ENCODE measurements at places on chromosomes 12 and 14. TPM values are rescaled to one million over a fixed set of nuclear protein-coding genes. Genes with fewer than 3 reads are reported as not detected.
A peak's percentile ranks its signal among the peaks of the same experiment; 100 is the strongest.

The PRH2 gene
- total RNA-seq: not detected

The ITPR2 gene
- 113 TPM for total RNA-seq

The APOF gene
- total RNA-seq: not detected

The KRT86 gene
- not detected for total RNA-seq

The KITLG gene
- not detected for total RNA-seq

The DGKA gene
- 239 TPM for total RNA-seq

The CEP83 gene
- total RNA-seq: 24.8 TPM

The KIF26A gene
- total RNA-seq: not detected

The ENDOU gene
- total RNA-seq: not detected

The KRT7 gene
- not detected for total RNA-seq

The LRRC23 gene
- total RNA-seq: 15.5 TPM

The ADCY6 gene
- not detected for total RNA-seq

- no peaks in the 10 kb centered on the region for H3K27me3 ChIP-seq
- no peaks in the 10 kb centered on the region for H3K36me3 ChIP-seq
- DNase-seq: no peak
- H3K4me1 ChIP-seq: no peaks in the 10 kb centered on the region
- H3K4me3 ChIP-seq: no peak overlapping the region
Measured at GRCh38 chr12:120048263-120048662, 59.2 kb downstream of the BICDL1 start.

DNA sequence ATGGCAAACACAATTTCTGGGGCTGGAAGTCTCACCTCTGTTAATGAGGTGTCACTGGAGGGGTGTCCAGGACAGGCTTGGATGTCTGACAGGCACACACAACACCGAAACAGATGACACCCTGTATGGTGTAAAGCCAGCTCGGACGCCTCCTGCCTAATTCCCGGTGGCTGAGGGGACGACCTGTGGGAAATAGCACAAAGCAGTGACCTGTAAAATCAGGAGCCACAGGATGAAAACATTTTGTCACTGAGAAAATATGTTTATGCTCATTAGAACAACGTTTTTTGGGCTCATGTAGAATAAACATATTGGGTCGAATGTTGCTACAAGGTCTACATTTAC is 285.0 kb upstream of the RTL1 start:
- H3K27ac ChIP-seq: no peak overlapping the region
- no peaks in the 10 kb centered on the region for H3K36me3 ChIP-seq
- no peak overlapping the region for H3K4me3 ChIP-seq
- no peak for DNase-seq
- H3K27me3 ChIP-seq: no peaks in the 10 kb centered on the region
- H3K4me1 ChIP-seq: no peaks in the 10 kb centered on the region

- no peak for DNase-seq
- no peak overlapping the region for H3K4me3 ChIP-seq
- no peaks in the 10 kb centered on the region for H3K36me3 ChIP-seq
- H3K4me1 ChIP-seq: no peaks in the 10 kb centered on the region
Measured at GRCh38 chr12:65646127-65646643, 178.1 kb upstream of the HMGA2 start.

GRCh38 chr12:23694920-23695319 is 254.6 kb downstream of the SOX5 start:
- no peak overlapping the region for H3K27ac ChIP-seq
- DNase-seq: no peak
- H3K27me3 ChIP-seq: no peaks in the 10 kb centered on the region
- no peaks in the 10 kb centered on the region for H3K4me1 ChIP-seq
- no peaks in the 10 kb centered on the region for H3K36me3 ChIP-seq
- H3K4me3 ChIP-seq: no peak overlapping the region

DNA sequence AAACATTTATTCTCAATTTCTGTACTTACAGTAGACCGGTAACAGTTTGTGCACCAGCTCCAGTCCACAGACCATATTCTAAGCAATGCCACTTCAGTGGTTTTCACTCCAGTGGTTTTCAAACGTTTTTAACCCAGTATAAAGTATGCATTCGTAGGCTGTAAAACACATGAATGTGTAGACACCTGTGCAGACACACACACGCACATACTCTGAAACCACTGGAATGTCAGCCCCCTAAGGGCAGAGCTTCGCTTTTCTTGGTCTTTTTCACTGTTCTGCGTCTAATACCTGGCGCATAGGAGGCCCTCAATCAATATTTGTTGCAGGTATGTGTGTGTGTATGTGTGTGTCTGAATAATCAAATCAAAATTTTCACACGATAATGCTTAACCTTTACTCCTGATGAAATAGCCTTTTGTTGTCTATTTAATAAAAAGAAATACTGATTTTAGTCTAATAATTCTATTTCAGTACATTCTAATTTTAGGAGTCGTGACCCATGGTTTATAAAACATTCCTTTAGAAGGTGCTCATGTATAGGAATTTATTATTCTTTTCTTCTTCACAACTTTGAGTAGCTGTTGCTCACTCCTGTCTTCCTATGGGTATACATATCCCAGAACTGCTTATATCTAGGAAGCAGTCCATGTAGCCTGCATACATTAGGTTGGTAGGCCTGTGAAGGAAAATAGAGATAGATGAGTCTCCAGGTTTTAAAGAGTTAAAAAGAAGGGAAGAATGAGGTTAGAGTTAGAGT is 73.6 kb upstream of the REP15 start:
- H3K36me3 ChIP-seq: no peaks in the 10 kb centered on the region
- no peak for DNase-seq
- no peak overlapping the region for H3K27ac ChIP-seq
- H3K4me3 ChIP-seq: no peak overlapping the region

- no peak overlapping the region for H3K4me3 ChIP-seq
- H3K36me3 ChIP-seq: no peaks in the 10 kb centered on the region
- no peak for DNase-seq
- no peak overlapping the region for H3K27ac ChIP-seq
Measured at GRCh38 chr14:98622208-98623051, 649.6 kb downstream of the BCL11B start.

- no peak overlapping the region for H3K27ac ChIP-seq
- H3K4me1 ChIP-seq: no peaks in the 10 kb centered on the region
- H3K27me3 ChIP-seq: peaks cover 2% of the 10 kb centered on the region
- no peaks in the 10 kb centered on the region for H3K36me3 ChIP-seq
- DNase-seq: no peak
Measured at GRCh38 chr12:49279706-49280159, 14.9 kb downstream of the TUBA1C start.

- peaks cover 38% of the 10 kb centered on the region for H3K4me1 ChIP-seq
- H3K27me3 ChIP-seq: no peaks in the 10 kb centered on the region
- no peaks in the 10 kb centered on the region for H3K36me3 ChIP-seq
- H3K4me3 ChIP-seq: peak overlapping the region; percentile 61
Measured at GRCh38 chr12:68364328-68364727, 32.2 kb upstream of the MDM1 start.

- no peak overlapping the region for H3K4me3 ChIP-seq
- peaks cover 2% of the 10 kb centered on the region for H3K27me3 ChIP-seq
- peaks cover 14% of the 10 kb centered on the region for H3K4me1 ChIP-seq
Measured at GRCh38 chr14:95360828-95361227, 41.1 kb upstream of the CLMN start.

DNA sequence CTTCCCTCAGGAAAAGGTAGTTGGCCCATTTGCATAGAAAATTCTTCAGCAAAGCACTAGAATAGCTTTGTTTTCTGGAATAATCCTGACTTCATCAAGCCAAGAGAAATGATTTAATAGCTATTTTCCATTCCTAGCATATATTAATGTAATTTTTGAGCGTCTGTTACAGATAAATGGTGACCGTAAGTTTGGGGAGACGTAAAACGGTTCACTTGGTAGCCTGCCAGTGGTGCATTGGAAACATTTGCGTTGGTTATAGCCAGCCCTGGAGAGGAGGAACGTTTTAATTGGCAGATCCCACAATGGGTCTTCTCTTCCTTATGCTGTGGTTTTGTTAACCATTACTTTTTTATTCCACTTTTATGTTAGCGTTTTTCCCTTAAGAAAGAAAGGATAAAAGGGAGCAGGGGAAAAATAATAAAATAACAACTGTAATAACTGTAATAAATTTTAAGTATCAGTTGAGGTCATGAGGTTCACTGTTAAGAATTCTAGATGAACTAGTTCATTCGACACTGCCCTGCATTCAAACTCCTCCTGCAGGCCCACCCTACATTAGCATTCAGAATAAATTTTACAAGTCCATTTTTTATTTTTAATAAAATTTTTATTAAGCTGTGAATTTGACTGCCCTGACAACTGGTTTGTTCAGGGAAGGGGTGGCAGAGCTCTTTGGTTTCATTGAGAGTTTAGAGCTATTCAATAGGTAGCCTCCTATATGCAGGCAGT is 300.7 kb downstream of the ERC1 start:
- H3K4me3 ChIP-seq: no peak overlapping the region
- no peak for DNase-seq
- peaks cover 3% of the 10 kb centered on the region for H3K4me1 ChIP-seq
- H3K27me3 ChIP-seq: no peaks in the 10 kb centered on the region
- H3K27ac ChIP-seq: no peak overlapping the region
- peaks cover 2% of the 10 kb centered on the region for H3K36me3 ChIP-seq

- H3K27me3 ChIP-seq: no peaks in the 10 kb centered on the region
- no peak overlapping the region for H3K27ac ChIP-seq
- H3K36me3 ChIP-seq: peaks cover 3% of the 10 kb centered on the region
- no peak overlapping the region for H3K4me3 ChIP-seq
- H3K4me1 ChIP-seq: no peaks in the 10 kb centered on the region
Measured at GRCh38 chr12:43728117-43728516, 30.5 kb downstream of the PUS7L start.

- peak overlapping the region; percentile 98 for H3K27ac ChIP-seq
- H3K27me3 ChIP-seq: no peaks in the 10 kb centered on the region
- peaks cover 34% of the 10 kb centered on the region for H3K4me1 ChIP-seq
- no peak for DNase-seq
Measured at GRCh38 chr12:113184098-113184899, 979 bp downstream of the DDX54 start.

- H3K36me3 ChIP-seq: no peaks in the 10 kb centered on the region
- no peak for DNase-seq
- no peak overlapping the region for H3K27ac ChIP-seq
- H3K4me1 ChIP-seq: no peaks in the 10 kb centered on the region
Measured at GRCh38 chr14:73477618-73478266, 13.0 kb upstream of the RIOX1 start.

DNA sequence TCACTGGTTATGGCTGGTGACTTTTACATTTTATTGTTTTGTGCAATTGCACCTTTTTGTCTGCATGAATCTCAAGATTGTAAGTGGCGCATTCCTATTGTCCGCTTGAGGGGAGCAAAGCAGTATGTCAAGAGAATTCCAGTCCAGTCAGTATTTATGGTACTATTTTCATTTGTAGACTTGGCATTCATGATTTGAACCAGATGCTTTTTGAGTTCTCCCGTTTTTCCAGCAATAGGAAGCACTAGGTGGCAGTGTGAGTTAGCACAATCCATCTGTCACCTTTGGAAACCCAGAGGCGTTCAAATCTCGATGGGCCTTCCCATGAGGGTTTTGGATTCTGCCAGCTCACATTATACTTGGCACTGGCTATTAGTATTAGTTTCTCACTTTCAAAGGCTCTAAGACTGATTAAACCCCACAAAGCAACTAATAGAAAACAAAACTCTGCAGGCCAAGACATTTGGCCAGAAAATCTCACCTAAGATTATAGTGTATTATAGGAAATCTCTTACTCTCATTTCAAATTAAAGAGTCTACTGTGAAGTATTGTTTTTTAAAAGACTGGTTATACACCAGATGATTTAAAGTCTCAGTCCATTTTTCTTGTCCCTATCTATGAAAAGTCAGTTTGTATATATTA is 2.2 kb downstream of the DACT1 start:
- DNase-seq: no peak
- H3K27me3 ChIP-seq: peaks cover 4% of the 10 kb centered on the region
- H3K4me3 ChIP-seq: no peak overlapping the region
- peaks cover 35% of the 10 kb centered on the region for H3K4me1 ChIP-seq

- no peaks in the 10 kb centered on the region for H3K27me3 ChIP-seq
- no peak for DNase-seq
- H3K27ac ChIP-seq: no peak overlapping the region
- H3K36me3 ChIP-seq: peaks cover 15% of the 10 kb centered on the region
- H3K4me1 ChIP-seq: peaks cover 4% of the 10 kb centered on the region
Measured at GRCh38 chr14:93230539-93230938, 23.5 kb downstream of the UBR7 start.

DNA sequence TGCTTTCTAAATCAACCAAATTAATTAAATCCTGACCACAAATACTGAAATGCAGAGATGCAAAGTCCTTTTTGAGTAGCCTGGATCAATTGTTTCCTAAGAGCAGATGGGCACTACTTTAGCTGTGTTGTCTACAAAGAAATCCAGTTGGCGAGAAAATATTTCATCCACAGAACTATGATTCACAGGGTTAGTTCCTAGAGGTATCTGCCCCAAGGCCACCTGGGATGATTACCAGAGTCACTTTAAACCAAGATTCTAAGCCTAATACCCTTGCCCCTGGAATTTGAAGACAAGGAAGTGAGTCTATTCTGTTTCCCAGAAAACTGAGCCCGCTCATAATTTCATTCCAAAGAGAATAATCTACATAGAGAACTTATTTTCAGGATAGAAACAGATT is 198.4 kb downstream of the PPM1H start:
- no peaks in the 10 kb centered on the region for H3K27me3 ChIP-seq
- H3K36me3 ChIP-seq: no peaks in the 10 kb centered on the region
- no peak for DNase-seq
- no peak overlapping the region for H3K4me3 ChIP-seq
- H3K27ac ChIP-seq: no peak overlapping the region

- no peaks in the 10 kb centered on the region for H3K27me3 ChIP-seq
- peak overlapping the region; percentile 94 for H3K27ac ChIP-seq
- peak overlapping the region; percentile 50 for H3K4me3 ChIP-seq
- H3K36me3 ChIP-seq: no peaks in the 10 kb centered on the region
Measured at GRCh38 chr14:74400919-74401503, 25.0 kb downstream of the SYNDIG1L start.

- no peak overlapping the region for H3K4me3 ChIP-seq
- no peak for DNase-seq
- no peaks in the 10 kb centered on the region for H3K4me1 ChIP-seq
- no peaks in the 10 kb centered on the region for H3K27me3 ChIP-seq
Measured at GRCh38 chr12:59040656-59041055, 120.4 kb upstream of the LRIG3 start.

DNA sequence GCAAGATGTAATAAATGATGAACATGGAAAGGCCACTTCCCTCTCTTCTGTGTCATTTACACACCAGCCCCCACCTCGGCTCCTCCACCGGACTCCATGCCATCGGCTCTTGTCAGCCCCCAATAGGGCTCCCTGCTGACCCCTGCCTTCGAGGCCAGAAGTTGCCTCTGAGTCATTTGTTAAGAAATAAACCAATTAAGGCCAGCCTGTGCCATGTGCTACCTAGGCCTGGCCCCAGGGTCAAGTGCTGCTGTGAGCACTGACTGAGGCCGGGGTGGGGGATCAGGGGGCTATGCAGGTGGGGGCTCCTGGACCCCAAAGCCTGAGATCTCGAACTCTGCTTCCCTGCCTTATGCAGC is 53.2 kb downstream of the TESC start:
- H3K4me3 ChIP-seq: no peak overlapping the region
- no peak for DNase-seq
- H3K27me3 ChIP-seq: no peaks in the 10 kb centered on the region
- H3K36me3 ChIP-seq: peaks cover 3% of the 10 kb centered on the region
- H3K4me1 ChIP-seq: peaks cover 6% of the 10 kb centered on the region
- H3K27ac ChIP-seq: no peak overlapping the region

Measured in B cell (primary cell).